A549 treated with dexamethasone at 1 μM for 4 hours (cell line): ENCODE measurements at places on chromosomes 4 and X. TPM values are rescaled to one million over a fixed set of nuclear protein-coding genes. Genes with fewer than 3 reads are reported as not detected.

The OPN1MW gene
- total RNA-seq = not detected in 5 replicates

The CITED1 gene
- 1.5 to 2.0 TPM (median 1.7 TPM) in 5 replicates for total RNA-seq

The PLXNA3 gene
- total RNA-seq = 5.6 to 25.1 TPM (median 13.8 TPM) in 5 replicates

The MAGEE2 gene
- total RNA-seq = not detected in 5 replicates

The NEIL3 gene
- total RNA-seq = 6.8 to 9.2 TPM (median 8.9 TPM) in 5 replicates

The C4orf17 gene
- total RNA-seq = not detected in 5 replicates

The PRRG1 gene
- total RNA-seq = 4.7 to 8.3 TPM (median 6.5 TPM) in 5 replicates

The CT45A3 gene
- total RNA-seq = 0.12 TPM in 1 of 5 replicates, not detected in the others

The ANKRD17 gene
- total RNA-seq = 17.2 to 25.4 TPM (median 24.1 TPM) in 5 replicates

The SMIM43 gene
- 0.05 to 0.33 TPM (median 0.17 TPM) in 5 replicates for total RNA-seq

The ZNF280C gene
- 2.7 to 4.6 TPM (median 3.2 TPM) in 5 replicates for total RNA-seq

The TXK gene
- 0.08 to 0.26 TPM (median 0.14 TPM) in 5 replicates for total RNA-seq

The GLOD5 gene
- not detected in 5 replicates for total RNA-seq

The MAGEB1 gene
- not detected in 5 replicates for total RNA-seq

The TMPRSS11A gene
- total RNA-seq = not detected in 5 replicates

The GYPE gene
- total RNA-seq = not detected in 5 replicates

The ETDB gene
- not detected in 5 replicates for total RNA-seq

The CLCN3 gene
- 14.0 to 21.6 TPM (median 20.6 TPM) in 5 replicates for total RNA-seq

The CACNA1F gene
- not detected in 5 replicates for total RNA-seq

The GYG2 gene
- total RNA-seq = 3.9 to 6.0 TPM (median 4.9 TPM) in 5 replicates

The EREG gene
- total RNA-seq = 8.0 to 11.6 TPM (median 9.8 TPM) in 5 replicates

The ERVMER34-1 gene
- 0.42 to 0.54 TPM (median 0.48 TPM) in 5 replicates for total RNA-seq

The MGAT4D gene
- total RNA-seq = not detected in 5 replicates

The TXLNG gene
- total RNA-seq = 15.3 to 18.5 TPM (median 16.3 TPM) in 5 replicates

The F8A2 gene
- not detected in 5 replicates for total RNA-seq

The STPG2 gene
- not detected in 5 replicates for total RNA-seq

The FANCB gene
- 2.5 to 3.6 TPM (median 3.2 TPM) in 5 replicates for total RNA-seq

The ZNF157 gene
- 0.05 TPM in 2 of 5 replicates, not detected in the others for total RNA-seq
